ENCODE measurements at places on chromosomes 3 and 15.

- DNase-seq: no peak
These were observed 28.9 kb downstream of the IGSF10 start for GRCh38 chr3:151431940-151432339.

DNA sequence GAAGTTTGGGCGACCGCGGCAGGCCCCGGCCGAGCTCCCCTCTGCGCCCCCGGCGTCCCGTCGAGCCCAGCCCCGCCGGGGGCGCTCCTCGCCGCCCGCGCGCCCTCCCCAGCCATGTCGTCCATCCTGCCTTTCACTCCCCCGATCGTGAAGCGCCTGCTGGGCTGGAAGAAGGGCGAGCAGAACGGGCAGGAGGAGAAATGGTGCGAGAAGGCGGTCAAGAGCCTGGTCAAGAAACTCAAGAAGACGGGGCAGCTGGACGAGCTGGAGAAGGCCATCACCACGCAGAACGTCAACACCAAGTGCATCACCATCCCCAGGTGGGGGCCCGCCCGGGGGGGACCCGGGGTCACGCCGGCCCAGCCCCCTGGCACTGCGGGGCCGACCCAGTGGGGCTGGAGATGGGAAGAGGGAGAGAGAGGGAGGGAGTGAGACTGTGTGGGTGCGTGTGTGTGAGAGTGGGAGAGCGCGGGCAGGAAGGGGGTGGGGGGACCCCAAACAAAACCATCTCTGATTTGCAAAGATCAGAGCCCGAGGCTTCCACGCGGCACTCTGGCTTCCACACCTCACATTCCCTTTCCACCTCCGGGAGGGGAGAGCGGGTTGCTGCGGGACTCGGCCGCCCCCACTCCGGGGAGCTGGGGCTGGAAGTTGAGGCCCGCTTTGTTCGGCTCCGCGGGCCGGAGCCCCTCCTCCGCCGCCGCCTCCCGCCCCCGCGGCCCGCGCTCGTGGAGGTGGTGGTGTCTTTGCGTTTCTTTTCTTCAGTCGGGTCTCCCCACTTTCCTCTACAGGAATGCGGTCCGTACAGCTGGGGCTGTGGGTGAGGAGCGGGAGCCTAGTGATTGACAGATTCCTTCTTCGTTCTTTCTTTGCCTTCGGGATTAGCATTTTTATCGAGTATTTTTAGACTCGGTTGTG, 898 bp downstream of the SMAD3 start:
- DNase-seq: no peak

- DNase-seq: no peak
These were observed 18.5 kb downstream of the FSTL1 start for GRCh38 chr3:120432150-120432860.

- DNase-seq: no peak
These were observed 14.1 kb downstream of the APH1B start for GRCh38 chr15:63291507-63291906.

DNA sequence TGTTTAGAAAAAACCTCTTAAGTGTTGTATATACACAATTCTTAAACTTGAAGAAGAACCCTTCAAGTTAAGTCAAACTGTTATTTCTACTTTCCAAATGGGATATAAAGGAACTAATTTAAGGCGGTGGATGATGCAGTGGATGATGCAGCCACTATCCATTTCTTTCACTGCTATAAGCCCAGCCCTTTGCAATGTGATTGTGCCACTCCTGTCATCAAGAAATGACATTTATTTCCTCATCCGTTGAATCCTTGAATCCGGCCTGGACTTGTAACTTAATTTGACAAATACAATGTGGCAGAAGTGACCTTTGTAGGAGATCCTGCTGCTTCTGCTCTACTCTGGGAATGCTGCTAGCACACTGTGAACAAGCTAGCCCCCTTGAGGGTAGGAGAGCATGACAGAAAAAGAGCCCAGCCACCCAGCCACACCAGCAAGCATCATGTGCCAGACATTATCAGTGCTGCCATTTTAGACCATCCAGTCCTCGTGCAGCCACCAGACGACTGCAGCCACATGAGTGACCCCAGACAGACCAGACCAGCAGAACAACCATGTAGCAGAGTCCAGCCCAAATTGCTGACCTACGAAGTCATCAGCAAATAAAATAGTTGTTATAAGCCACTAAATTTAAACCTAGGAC, 47.4 kb downstream of the UACA start:
- no peak for DNase-seq

GRCh38 chr3:13594991-13595421, 46.1 kb downstream of the FBLN2 start:
- DNase-seq: no peak

DNA sequence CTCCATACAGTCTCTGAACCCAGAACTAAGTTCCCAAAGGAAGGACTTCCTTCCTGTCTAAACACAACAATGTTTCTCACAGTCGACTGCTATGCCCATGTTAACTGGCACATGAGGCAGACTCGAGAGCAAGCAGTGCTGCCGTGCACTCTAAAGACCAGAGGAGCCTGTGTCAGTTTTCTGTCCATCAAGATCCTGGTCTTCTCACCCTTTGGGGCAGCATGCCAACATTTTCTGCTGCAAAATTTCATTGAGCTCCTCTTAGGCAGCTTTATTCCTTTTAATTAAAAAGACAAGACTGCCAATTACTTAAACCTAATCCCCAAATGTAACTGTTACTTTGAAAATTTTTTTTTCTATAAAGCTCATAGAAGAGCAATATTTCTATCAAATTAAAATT, 205.1 kb downstream of the GAP43 start:
- no peak for DNase-seq

GRCh38 chr3:76021376-76021775, 236.0 kb upstream of the ZNF717 start:
- DNase-seq: no peak

DNA sequence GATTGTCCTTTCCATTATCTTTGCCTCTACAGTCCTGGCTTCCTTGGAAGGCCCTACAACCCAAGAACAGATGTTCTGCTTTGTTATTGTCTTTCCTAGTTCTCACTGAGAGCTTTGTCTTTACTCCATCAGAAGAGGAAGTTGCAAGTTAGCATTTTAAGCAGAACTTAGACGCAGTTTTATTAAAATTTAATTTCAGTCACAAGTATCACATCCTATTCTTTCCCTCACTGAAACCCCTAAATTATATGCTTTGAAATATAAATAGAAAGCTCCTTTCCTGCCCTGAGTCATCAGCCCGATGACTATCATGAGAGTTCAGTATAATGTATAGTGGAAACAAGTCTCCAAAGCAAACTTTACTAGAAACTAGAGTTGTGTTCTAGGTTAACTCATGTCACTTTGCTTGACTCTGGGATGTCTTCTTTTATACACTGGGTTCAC, 291.2 kb upstream of the RBMS3 start:
- DNase-seq: no peak

DNA sequence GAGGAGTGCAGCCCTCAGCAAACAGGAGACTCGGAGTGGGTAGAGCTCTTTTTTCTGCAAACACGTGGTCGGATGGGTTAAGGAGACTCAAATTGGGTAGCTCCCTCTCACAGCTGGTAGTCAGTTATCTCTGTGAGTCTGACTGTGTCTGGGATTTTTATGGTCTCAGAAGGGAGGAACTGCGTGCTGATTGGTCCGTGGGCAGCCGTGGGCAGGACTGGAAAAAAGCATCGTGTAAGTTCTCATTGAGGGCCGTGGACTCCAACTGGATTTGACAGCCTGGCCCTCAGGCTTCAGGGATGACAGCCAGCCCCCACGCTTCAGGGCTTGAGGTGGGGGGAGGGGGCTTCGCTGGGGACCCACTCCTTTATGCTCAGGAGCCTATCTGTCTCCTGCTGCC, 463.9 kb downstream of the EPHA3 start:
- no peak for DNase-seq

DNA sequence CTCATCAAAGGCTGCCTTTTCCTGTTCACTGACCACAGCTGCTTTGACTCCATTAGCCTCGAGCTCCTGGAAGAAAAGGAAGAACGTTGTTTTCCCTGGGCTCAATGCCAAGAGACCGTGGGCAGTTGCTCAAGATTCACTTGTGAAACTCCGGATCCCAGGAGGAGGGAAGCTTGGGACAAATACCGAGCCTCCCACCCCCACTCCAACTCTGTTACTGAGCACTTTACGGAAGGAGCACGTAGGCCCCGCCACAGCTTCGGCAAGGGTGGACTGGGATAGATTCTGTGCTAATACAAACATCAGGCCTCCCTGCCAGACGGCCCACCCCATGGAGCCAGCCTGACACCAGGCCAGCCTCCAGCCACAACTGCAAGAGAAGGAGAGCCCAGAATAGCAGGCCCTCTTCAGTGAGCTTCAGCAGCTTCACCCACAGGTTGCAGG, 10.8 kb upstream of the FANCD2 start:
- no peak for DNase-seq

DNA sequence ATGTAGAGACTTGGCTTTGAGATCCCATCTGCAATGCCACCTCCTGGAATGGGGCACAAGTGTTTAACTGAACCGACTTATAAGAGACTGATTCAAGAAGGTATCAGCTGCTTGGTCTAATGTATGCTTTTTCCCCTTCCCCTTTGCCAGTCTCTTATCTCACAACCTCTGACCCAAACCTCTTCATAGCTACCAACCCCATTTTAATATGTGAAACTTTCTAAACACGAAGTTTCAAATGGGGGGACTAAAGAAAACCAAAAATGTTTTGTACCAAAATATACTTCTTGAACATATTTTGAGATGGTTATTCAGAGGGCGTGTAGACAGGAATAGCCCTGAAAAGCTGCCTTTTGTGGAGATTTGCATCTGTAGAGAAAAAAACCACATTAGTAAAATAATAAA, 73.1 kb downstream of the OXSM start:
- no peak for DNase-seq

DNA sequence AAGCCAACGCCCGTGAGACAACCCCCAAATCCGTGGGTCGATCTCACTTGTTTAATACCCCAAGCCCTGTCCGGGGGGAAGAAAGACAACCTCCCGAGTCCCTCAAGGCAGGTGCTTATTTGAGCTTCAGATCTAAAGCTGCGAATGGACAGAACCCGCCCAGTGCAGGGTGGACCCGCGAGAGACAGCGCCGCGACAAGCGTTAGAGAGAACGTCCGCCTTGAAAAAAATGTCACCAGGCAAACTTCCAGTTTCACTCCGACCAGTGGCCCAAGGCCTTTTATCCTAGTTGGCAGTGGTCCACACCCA, 740 bp upstream of the OXSR1 start:
- no peak for DNase-seq

- DNase-seq: no peak
These were observed 15.9 kb downstream of the SHF start for GRCh38 chr15:45171912-45172311.

DNA sequence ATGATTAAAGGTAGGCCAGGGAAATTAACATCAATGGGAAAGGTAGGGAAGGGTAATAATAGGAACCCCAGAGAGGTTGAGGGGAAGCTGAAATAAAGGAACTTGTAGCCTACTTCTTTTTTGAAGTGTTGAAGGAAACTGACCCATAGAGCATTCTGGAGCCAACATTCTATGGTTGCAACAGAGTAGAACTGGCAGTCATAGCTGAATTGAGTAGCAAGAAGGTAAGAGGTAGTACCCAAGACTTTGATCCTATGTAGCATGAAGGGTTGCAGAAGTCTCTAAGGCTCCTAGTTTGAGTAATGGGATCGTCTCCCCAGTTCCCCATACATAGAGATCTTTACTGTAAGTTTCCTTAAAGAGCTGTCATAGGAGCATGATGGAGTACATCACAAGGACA, 7.4 kb upstream of the ZNF774 start:
- DNase-seq: no peak

GRCh38 chr3:88084097-88084501, 25.0 kb downstream of the ZNF654 start:
- no peak for DNase-seq

GRCh38 chr3:177150218-177150916, 46.9 kb downstream of the TBL1XR1 start:
- no peak for DNase-seq

- no peak for DNase-seq
These were observed 574.5 kb upstream of the TBL1XR1 start for GRCh38 chr3:177771780-177772179.

DNA sequence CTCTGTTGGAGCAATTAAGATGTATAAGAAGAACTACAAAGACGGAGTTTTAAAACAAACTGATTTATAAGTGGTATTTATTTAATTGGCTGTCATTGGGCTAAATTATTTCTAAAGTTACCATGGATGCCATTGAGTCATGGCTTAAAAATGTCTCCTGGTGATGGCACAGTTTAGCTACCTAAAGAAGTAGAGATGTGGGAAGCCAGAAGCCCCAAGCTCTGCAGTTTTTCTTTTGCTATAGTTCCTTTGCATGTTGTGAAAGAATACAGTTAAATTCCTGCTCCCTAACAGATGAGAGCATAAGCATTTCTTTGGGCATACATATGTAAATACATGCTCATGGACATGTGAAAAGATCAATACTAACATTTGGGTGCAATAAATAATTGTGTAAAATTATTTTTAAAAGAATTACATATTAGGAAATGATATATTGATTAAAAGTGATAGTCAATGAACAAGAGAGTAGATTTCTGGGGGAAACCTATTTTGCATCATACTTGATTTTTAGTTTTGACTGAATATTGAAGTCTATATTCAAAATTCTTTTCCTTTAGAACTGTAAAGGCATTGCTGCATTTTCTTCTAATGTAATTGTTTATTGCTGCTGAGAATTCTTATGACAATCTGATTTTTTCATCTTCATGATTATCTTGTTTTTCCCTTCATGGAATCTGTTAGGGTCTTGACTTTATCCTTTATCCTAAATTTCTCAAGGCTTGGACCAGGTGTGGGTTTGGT, 2.1 kb downstream of the OPA1 start:
- no peak for DNase-seq

GRCh38 chr15:68650901-68651709, 72.3 kb downstream of the CORO2B start:
- no peak for DNase-seq

- no peak for DNase-seq
These were observed 49.5 kb downstream of the EFCAB12 start for GRCh38 chr3:129378949-129379348.

DNA sequence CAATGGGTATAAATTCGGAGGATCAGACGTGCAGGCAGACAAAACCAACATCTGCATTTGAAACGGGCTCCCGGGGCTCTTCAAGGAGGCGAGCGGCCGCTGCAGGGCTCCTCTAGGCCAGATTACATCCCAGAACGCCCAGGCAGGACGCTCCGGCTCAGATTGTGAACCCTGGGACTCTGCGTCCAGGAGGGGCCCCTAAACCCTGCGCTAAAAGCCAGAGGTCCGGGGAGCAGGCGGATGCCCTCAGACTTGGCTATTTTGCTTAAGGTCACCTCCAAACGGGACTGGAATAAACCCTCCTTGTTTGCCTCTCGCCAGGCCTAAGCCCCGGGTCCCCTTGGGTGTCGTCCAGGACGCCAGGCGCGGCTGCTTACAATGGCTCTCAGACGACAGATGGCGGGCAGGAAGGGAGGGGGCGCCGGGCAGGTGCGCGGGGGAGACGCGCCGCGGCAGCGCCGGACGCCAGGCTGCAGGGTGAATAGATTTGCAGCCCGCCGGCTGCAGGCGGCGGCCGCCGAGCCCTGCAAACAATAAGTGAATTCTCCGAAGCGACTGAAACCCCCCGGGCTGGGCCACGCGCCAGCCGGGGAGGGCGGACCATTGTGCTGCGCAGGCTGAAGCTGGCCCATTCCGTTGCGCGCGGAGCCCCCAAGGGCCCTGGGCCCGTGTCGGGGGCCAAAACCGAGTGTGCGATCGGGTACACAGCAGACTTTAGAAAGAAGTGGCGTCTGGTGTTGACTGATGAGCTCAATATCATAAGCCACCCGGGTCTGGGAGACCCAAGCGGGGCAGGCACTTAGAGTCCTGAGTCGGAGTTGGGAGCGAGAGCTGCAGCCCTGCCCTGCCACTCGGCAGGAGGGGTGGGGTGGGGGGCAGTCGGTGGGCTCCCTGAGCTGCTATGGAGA, 32.3 kb upstream of the AMOTL2 start:
- no peak for DNase-seq
